ENCODE measurements at places on chromosomes 16 and 17. TPM values are rescaled to one million over a fixed set of nuclear protein-coding genes. Genes with fewer than 3 reads are reported as not detected.

AURKB gene
- total RNA-seq: 177 TPM

KRT33B gene
- total RNA-seq: not detected

VAMP2 gene
- total RNA-seq: 27.7 TPM

NPB gene
- total RNA-seq: not detected

TNRC6C gene
- total RNA-seq: 19.2 TPM

GGT6 gene
- total RNA-seq: not detected

TMEM170A gene
- 32.2 TPM for total RNA-seq

Data from activated naive CD8-positive, alpha-beta T cell treated with anti-CD3 and anti-CD28 coated beads for 36 hours (primary cell).